ENCODE measurements at places on chromosomes 5 and 9.

GRCh38 chr9:69023650-69024049 lies 9.7 kb upstream of the PRKACG start:
- DNase-seq = no peak

GRCh38 chr5:82425591-82425990 lies 147.4 kb upstream of the RPS23 start:
- no peak for DNase-seq

- DNase-seq = no peak
These were observed 250.0 kb upstream of the MPDZ start for GRCh38 chr9:13529321-13530104.

DNA sequence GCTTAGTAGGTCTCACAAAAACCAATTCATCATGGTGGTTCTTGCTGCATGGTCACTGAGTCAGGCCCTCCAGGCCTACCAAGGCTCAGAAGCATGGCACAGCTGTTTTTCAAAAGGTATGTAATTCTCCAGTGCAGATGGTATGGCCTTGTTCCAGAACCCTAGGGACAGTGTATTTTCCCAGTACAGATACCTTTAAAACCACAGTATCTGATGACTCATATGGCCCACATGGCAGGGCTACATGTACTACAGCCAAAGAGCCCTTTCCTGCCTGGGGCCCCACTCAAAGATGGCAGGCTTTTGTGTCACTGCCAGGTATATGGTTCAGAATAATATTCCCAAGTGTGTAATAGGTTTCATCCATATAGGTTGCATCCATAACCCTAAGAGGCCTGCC lies 16.5 kb downstream of the CSF2 start:
- DNase-seq = no peak

DNA sequence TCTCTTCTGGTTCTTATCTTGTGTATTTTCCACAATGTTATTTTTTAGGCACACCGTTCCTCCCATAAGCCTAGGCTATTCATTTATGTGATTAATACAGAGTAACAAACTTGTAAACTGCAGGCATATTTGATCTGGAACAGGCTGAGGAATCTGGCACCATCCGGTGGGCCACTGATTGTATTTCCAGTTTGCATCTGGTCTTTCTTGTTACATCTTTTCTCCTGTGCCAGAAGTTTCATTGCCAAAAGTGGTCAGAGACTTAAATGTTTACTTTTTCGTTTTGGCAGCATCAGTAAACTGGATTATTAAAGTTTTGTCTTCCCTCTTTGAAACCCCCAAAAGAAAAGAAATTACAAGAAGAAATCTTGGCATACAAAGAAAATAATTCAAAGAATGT lies 17.9 kb upstream of the ZCCHC7 start:
- no peak for DNase-seq

DNA sequence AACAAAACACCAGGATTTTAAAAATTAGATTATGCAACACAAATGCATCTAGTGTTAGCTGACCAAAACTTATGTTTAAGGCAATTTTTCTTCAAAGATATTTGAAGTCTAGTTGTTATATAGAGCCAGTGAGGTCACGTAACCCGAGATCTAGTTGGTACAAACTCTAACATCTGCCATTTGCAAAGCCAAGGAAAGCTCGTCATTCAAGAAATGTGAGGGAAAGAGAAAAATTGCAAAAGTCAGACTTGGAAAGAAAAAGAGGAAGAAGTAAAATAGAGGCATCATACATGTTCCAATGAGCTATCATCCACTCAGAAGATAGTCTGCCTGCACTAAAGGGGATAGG lies 293.4 kb upstream of the PUM3 start:
- no peak for DNase-seq

DNA sequence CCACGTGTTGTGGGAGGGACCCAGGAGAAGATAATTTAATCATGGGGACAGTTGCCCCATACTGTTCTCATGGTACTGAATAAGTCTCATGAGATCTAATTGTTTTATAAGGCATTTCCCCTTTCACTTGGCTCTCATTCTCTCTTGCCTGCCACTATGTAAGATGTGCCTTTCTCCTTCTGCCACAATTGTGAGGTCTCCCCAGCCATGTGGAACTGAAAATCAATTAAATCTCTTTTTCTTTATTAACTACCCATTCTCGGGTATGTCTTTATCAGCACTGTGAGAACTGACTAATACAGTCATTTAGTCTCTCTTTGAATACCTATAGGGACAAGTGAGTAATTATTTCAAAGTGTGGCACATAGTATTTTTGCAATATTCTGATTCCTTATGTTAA lies 269.2 kb upstream of the SMARCA2 start:
- DNase-seq = no peak

DNA sequence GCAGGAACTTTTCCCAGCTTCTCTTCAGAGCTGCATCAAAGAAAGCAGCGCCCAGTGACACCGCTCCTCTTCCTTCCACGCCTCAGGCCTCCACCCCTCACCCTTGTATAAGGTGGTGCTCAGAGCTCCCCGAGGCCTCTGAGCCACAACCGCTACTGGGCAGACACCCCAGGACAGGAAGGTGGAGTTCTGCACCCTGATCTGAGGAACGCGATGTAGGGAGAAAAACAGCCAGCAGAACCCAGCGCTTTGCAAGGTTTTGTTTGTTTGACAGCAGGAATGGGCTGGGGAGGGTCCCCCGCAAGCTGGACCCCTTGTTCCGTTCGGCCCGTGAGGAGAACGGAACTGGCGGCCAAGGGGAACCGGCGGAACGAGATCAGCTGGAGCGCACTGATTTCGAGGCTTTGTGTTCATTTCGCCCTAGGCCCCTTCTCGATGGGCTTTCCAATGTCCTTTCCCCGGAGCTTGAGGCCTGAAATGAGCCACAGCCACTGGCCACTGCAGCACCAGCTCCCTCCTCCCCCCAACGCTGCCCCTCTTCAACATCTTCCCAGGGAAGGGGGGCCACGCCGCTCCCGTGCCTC lies 4.1 kb downstream of the EDF1 start:
- DNase-seq = no peak

DNA sequence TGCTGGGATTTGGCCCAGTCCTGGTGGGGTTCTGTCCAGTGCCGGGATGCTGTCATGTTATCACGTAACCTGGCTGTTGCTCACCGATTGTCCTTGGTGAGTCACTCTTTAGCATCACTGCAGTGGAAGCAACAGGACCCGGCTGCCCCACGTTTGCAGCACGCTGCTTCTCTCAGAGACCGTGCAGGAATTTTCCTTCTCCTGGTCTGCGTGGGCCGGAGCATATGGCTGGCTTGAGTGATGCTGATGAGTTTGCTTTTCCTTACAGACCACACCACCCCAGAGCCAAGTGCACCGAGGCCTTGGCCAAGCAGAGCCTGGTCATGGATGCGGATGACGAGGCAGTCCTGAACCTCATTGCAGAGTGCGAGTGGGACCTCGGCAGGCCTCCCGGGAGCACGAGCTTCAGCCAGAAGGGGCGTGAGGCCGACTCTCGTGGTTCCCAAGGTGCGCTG lies 21.4 kb downstream of the CEP72 start:
- DNase-seq = no peak

DNA sequence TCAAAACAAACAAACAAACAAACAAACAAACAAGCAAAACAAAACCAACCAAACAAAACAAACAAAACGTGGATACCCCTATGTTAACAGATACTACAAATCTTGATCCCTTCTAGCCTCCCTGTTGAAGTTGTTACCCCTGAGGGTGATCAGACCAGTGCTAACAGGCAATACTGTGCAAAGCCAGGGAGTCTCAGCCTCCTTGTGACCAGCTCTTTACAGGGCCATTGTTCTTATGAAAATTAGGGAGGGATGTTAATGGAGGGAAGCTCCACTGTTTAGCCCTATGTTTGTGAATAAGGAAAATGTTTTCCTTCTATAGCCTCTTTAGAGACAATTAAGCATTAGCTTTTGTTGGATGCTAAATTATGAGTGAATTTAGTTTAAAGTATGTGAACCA lies 1072.1 kb upstream of the WWC1 start:
- DNase-seq = no peak

- no peak for DNase-seq
These were observed 40.7 kb upstream of the S1PR3 start for GRCh38 chr9:88950341-88951154.

DNA sequence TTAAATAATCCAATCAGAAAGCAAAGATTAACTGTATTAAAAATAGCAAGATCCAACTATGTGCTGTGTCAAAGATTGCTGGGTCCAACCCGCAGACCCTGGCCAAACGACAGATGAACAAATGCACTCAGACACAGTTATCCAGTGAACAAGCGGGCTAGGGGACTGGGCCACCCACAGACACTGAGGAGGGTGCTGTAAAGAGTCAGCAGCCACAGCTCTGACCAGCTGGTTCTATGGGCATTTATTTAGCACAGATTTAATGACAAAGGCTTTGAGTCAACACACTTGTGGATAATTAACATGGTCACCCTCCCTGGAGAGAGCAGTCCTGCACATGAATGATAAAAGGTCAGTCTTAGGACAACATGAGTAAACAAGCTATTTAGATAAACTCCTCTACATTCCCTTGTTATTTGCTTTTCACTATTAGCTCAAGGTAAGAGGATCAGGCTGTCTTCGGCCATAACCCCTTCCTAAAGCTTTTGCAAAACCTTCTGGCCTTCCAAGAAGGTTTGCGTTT lies 424.9 kb downstream of the HINT1 start:
- no peak for DNase-seq

- no peak for DNase-seq
These were observed 53.3 kb downstream of the UGCG start for GRCh38 chr9:111949919-111950318.

DNA sequence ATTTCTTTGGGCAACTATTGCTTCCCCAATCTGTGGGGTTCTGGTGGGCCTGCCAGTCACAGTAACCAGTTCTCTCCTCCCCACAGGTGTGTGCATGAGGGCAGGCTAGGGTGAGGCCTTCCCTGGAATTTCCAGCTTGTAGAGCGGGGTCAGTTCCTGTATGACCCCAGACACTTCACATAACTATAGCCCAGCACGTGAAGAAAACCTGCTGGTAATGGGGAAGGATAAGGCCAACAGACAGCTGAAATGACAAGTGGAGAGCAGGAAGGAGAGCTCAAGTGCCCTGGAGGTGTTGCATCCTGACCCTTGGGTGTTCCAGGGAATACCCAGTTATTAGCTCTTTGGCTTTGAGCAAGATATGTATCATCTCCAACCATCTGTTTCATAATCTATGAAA lies 142.2 kb downstream of the CDC42SE2 start:
- DNase-seq = no peak

GRCh38 chr5:168128111-168128510 lies 163.3 kb upstream of the WWC1 start:
- DNase-seq = no peak

GRCh38 chr5:172860520-172861443 lies 26.7 kb downstream of the ERGIC1 start:
- DNase-seq = no peak

- DNase-seq = no peak
These were observed 10.4 kb downstream of the ISOC1 start for GRCh38 chr5:129104915-129105455.

DNA sequence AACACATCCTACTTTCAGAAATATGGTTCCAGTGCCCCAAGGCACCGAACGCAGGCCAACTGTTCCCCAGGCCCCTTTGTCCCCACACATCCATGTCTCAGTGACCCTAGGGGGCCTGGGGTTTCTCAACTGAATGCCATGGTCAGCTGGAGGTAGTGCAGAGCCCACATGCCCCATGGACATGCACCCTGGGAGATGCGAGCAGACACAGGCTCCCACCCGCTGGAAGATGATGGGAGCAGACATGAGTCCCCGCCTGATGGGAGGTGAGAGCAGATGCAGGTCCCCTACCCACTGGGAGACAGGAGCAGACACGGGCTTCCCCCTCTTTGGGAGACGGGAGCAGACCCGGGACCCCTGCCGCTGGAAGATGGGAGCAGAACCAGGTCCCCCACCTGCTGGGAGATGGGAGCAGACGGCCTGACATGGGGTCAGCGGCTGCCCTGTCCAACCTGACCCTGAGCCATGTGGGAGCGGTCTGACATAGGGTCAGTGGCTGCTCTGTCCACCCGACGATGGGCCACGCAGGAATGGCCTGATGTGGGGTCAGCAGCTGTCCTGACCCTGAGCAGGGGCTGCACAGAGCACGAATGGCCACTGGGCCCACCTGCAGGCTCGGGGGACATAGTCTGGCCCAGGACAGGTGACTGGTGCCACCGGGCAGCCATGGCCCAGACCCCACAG lies 18.4 kb downstream of the ZDHHC11B start:
- DNase-seq = no peak

DNA sequence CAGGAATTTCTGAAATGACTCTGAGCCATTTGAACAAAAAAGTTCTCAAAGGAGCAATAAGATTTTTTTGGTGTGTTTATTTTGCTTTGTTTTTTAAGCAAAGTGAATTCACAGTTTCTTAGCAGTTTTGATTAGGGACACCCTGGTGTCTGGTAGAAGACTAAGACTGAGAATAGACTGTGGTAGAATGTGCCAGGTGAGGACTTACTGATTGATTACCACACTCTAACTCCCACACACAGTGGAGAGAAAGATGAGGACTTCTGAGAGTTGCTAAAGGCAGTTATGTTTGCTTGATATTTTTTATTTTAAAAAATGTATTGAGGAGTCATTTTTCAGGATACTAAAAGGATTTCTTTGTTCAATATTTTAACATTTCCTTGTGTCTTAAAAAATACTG lies 175.1 kb downstream of the CD180 start:
- no peak for DNase-seq

DNA sequence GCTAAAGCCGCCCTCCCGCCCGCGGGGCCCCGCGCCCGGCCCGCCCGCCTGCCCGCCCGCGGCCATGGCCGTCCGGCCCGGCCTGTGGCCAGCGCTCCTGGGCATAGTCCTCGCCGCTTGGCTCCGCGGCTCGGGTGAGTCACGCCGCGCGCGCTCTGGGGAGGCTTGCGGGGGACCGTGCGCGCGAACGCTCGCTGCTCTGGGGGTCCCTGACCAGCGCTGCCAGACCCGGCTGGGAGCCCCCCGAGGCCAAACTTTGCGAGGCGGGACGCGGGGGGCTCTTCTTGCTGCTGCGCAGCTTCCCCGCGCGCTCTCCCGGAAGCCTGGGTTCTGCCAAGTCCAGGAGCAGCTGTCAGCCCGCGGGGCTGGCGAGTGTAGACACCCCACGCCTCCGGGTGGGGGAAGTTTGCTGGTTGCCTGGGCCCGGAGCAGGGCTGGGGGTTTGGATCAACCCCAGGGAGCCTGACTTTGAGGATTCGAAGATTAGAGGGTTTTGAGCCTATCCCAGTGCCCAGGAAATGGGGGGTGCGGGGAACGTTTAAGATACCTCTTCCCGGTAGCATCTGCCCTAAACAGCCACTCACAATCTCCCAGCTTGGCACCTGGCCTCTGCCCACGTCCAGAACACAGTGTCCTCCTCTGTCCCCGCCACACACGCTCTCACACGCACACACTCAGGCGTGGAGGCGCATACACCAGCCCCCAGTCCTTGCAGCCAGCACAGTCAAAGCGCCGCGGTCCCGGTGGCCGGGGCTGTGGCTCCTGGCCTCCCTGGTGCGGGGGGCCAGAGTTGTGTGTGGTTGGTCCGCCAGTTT lies 535 bp downstream of the UNC5A start:
- no peak for DNase-seq

- no peak for DNase-seq
These were observed 214.9 kb upstream of the TBCA start for GRCh38 chr5:77991084-77991483.

DNA sequence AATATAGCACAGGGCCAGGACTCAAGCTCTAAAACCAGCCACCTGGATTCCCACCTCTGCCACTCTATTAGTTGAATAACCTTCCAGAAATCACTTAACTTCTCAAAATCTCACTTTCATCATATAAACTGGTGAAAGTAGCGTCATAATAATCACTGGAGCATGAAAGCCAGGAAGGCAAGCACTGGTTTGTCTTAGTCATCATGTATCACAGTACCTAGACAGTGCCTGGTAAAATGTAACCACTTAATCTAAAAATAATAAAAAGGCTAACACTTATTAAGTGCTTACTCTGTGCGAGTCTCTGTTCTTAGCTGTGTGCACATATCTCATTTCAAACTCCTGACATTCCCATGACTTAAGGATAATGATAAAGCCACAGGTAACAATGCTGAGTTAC lies 109.4 kb downstream of the ASTN2 start:
- no peak for DNase-seq

All from activated T-helper 1 cell treated with anti-CD3 and anti-CD28 coated beads, Interleukin-12 subunit alpha, Interleukin-12 subunit beta, Interleukin-2, Interleukin-4 antibody, amounts not matched to agents 30 ng/mL and 10 ng/mL and 1 ng/mL, durations not matched to agents 14 hours and 24 hours and 36 hours (primary cell).